Astrocyte (in vitro differentiated cells and primary cell): ENCODE measurements at places on chromosomes 7 and 10.

- DNase-seq, result no peak
Measured at GRCh38 chr10:131271195-131271880, 40.2 kb downstream of the TCERG1L start.

GRCh38 chr10:96703358-96703757, 17.0 kb downstream of the PIK3AP1 start:
- DNase-seq, result no peak

DNA sequence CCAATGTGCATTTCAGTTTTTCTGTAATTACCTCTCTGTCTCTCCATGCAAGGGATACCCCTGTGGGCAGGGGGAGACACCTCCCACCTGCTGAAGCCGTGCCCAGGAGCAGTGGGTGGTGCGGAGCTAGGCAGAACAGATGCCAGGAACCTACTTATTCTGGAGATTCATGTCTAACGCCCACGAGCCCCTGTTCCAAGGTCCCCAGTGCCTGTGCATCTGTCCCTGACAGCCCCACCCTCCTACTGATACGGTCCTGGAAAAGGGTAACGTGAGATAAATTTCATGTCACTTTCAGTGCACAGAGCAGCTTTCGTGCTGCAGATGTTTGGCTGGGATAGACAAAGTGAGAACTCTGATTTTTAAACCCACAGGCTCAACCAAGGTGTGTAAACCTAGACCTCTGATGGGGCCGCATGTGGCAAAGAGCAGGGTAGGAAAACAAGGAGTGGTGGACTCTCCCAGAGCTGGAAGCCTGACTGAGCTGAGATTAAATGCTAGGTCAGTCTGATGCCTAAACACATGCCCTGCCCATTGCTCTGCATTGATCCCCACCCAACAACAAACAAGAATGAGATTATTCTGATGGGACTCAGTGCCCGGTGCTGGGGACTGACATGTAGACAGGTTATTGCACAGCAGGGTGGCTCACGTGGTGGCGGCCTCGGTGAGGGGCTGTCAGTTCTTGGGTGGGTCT, 123.6 kb upstream of the GDF10 start:
- DNase-seq, result no peak

DNA sequence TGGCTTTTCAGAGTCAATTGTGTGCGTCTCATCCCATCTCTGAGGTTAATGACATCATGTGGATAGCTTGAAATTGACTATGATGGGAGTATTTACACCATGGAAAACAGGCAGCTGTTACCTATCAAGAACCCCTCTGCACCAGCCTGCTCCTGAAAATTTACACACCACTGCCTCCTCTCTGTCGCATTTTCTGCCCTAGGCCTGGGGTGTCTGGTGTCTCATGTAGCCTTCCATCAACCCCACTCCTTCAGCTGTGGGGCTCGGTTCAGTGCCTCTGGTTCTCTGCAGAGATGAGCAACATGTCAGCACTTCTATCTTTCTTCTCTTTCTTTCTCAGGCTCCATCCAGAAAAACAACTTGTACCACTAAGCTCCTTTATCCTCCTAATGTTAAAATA, 600.5 kb downstream of the TYW1 start:
- no peak for DNase-seq

GRCh38 chr7:106794276-106795083, 70.6 kb upstream of the PIK3CG start:
- no peak for DNase-seq

- peak; percentile 63 for DNase-seq
Measured at GRCh38 chr7:128167042-128167701, 73.9 kb upstream of the LEP start.

DNA sequence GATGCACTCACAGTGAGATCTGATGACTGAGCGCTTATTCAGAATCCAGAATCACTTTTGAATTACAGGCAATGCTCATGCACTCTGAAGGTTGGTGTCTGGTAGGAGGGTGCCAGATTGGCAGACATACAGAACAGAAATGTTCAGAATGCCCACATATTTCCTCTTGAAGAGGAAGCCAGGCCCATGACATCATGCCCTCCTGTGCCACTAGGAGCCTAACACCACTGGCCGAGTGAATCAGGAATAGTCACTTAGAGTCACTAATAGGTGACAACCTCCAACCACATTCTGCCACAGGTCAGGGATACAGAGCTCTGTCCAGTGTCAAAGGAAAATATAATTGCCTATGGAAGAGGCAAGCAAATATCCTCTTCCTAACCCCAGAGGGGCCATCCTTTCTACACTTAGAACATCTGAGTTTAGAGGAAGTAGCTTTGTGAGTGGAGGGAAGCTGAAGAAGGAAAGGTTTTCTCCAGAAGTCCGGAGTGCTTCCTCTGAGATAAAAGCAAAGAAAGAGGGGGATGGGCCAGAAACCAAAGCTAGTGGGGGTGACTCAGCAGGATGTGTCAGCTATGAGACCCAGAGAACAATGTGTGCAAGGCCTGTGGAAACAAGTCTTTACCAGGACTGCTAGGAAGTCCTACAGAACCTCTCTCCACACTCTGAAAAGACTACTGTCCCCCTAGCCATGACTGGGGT, 838.8 kb downstream of the GRID1 start:
- no peak for DNase-seq

GRCh38 chr7:14207138-14207537, 217.7 kb upstream of the ETV1 start:
- peak; percentile 46 for DNase-seq

DNA sequence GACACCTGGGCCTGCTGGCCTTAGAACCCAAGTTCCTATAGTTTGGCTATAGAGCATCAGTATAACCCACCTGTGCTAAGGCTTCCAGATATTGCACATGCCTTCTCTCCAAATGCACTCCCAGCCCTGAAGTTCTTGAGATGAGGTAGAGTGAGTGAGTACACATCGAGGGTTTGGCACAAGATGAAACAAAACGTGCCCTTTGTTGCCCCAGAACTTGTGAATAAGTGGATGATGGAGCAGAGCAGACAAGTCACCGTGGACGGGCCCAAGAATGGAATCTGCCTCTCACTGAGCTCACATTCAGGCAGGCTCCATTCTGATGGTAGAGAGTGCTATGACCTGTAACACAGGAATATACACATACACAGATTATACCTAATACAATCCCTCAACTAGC, 73.0 kb upstream of the STK17A start:
- no peak for DNase-seq

DNA sequence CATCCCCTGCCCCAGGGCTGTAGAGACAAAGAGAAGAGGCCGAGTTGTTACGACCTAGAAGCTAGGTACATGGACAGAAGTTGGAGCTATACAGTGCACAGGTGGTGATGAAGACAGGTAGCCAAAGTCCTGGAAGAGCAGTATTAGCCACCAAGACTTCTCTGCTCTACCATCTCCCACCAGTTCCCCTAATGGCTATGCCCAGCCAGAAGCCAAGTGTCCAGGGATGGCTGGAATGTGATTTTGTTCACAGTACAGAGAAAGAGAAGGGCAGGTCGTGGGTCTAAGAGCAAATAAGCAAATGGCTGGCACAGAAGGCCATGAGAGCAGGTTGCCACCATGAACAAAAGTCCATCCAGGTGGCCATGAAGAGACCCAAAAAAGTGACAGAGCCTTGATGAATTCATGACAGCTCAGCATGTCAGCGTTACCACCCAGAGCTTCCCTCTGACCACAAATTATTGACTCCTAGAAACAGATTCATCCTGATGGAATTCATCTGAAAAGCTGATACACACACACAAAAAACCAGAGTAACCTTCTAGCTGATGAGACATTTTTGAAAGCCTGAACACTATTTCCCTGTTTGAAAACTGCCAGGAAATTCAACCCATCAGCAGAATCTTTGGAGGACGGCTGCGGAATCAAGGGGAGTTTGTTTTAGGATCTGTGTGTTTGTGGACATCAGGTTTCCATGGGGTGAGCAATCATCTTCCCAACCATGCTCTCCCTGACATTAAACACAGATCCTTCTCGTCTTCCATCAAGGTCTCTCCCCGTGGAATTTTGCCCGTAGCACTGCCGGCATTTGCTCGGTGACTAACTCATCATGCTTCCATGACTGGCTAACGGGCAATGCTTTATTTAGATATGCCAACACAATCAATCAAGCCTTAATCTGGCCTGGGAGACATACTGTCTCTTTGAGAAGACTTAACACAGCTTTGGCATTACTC, 906.7 kb upstream of the AUTS2 start:
- peak; percentile 96 for DNase-seq

DNA sequence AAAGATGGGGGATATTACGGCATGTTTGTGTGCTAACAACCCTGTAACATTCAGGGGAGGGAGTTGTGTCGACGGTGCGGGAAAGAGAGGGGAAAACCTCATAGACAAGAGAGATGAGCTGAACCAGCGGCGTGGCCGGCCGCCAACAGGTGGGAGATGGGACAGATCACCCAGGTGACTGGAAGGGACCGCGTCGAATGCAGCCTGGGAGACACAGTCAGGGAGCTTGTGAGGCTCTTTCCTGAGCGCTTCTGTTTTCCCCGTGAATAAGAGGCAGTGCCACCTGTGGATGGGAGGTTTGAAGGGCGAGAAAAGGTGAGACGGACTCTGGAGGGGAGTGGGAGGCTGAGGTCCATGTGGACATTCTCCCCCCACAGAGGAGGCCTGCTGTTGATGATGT, 9.9 kb upstream of the PRKAG2 start:
- no peak for DNase-seq

DNA sequence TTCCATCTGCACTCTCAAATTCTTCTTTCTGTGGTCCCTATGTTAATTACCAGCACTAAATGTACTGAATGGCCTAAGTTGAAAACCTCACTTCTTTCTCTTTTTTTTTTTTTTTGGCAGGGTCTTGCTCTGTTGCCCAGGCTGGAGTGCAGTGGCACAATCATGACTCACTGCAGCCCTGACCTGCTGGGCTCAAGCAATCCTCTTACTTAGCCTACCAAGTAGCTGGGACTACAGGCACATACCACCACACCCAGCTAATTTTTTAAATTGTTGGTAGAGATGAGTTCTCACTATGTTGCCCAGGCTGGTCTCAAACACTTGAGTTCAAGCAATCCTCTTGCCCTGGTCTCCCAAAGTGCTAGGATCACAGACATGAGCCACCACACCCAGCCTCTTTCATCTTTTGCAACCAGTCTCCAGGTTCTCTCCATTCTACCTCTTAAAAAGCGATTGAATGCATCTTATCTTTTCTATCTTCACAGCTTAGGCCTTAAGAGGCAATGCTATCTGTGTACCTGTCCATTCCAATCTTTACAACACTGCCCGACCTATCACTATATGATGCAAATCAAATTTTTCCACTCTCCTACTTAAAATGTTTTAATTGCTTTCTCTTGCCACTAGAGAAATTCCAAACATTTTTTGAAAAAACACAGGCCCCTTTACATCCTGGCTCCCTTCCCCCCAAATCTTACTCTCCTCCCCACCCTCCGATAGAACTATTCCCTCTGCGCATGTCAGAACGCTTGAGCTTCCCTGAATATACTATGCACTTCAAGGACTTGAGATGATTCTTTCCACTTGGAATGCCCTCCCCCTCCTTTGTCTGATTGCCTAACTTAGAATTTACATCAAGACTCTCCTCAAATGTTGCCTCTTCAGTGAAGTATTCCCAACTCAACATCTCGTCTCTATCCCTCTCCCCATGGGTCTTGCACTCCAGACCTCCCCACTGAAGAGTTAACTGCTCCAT, 6.0 kb downstream of the ICA1 start:
- DNase-seq, result no peak

- no peak for DNase-seq
Measured at GRCh38 chr10:86636311-86636710, 18.0 kb upstream of the OPN4 start.
